ENCODE measurements at places on chromosomes 3 and 15. TPM values are rescaled to one million over a fixed set of nuclear protein-coding genes. Genes with fewer than 3 reads are reported as not detected.

- DNase-seq, result peak; percentile 81
Observed at GRCh38 chr15:28098766-28099554, at the start of gene OCA2. Gene OCA2 (minus strand): TSS chr15:28099315. CDS start chr15:28081874, 17,441 bp downstream.

Gene DNAH12
- polyA plus RNA-seq, result 0.23 TPM

DNA sequence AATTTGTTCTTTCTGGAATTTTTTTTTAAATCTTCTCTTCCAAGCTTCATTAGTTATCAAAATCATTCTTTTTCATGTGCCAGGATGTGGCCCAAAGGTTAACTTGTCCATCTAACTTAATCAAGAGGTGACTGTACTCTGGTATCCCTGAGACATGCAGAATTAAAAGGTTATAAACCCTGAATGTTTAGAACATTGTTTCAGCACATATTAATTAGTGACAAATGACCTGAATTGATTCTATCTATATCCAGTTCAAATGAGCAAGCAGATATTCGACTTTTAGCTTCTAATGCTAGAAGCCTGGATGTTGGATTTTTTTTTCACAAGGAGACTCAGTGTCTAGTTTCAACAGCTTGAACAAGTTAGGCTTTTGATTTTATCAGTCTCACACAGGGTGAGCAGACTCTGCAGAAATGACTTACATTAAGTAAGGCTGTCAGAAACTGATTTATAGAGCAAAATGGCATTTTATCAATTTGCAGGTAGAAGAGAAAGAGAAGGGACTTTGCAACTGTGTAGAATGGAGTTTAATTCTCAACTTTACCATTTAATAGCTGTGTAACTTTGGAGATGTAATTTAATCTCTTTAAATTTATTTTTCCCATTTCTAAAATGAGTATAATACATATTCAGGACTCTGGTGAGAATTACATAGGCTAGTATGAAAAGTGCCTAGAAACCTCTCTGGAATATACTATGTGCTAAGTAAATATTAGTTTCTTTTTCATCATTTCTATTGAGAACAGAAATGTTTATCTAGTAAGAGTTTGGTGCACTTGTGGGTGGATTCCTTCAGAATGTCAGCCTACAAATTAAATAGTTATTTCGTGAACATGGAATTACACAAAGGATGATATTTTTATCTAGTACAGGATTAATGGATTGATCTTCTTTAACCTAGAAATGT lies 100.0 kb downstream of the ALCAM start:
- no peak for DNase-seq

DNA sequence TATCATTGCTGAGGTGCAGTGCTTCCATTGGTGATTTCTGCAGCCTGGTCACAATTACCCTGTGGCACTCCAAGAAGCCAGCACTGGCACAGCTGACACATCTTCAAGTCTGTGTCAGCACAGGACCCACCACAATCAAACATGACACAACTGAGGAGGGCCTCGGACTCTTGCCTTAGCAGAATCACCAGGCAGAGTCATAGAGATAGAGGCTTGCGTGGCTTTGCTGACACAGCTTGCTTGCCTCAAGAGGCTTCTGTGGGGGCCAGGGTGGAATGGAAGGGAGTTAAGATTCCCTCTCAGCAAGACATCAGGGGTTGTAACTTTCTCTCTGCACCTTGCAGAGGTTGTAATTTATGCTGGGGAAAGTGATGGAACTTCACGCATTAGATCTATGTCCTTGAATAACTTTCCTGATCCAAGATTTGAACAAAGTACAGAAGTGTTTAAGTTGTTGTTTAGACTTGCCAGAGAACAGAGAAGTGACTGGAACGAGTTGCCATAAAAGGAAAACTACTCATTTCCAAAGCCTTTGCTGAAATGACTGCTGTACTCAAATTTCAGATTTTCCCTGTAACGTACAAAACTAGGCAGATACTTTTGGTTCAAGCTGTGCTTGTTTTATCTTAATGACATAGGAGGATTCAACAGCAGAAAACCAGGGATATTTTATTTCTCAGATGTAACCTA lies 170.7 kb downstream of the DIPK2A start:
- DNase-seq, result no peak

Gene SPINK8
- 0.52 TPM for polyA plus RNA-seq

DNA sequence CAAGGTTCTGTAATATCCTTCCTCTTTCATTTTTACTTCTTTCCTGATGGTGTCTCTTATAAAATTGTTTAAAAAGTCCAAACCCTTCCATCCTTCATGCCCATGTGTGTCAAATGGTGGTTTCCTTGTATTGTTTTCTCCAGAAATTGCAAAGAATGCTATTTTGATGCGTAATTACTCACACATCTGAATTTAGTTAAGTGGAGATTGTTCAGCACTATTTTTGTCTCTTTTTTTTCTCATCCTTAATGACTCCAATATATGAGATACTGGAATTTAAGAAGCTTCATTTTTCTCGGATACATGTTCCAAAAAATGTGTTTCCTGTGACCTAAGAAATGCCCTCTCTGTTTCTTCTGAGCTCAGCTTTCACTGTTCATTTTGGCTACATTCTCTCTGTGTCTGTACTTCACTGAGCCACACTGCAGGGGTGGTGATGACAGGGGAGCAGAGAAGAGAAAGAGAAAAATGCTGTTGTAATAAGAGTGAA lies 799.8 kb downstream of the DIPK2A start:
- no peak for DNase-seq

- DNase-seq, result no peak
Observed at GRCh38 chr15:99282586-99282985, 31.3 kb downstream of the LRRC28 start.

Data from spleen (tissue), 13 donors.